ENCODE measurements at places on chromosomes 12 and 14.

- no peak for DNase-seq
Observed at GRCh38 chr12:94566345-94566744, 84.0 kb downstream of the TMCC3 start.

GRCh38 chr12:30630979-30631285, 64.7 kb downstream of the IPO8 start:
- DNase-seq: no peak

GRCh38 chr12:25121110-25121509, 73.8 kb downstream of the DNAI7 start:
- DNase-seq: no peak

DNA sequence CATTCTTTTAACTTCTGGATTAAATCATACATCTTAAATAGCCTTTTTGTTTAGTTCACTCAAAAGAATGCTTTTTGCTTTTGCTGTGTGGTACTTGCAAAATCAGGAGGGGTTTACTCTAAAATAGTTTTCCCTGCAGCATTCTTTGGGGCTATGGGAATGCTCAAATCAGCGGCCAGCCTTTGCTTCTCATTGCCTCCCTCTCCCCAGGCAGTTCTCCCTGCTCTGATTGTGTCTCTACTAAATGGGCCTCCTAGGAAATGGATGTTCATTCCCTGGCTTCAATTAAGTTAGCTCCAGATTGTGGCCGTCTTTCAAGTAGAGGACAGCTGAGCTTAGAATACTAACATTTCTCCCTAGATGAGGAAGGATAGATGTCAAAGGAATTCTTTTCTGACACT, 4.4 kb downstream of the TULP3 start:
- DNase-seq: no peak
